ENCODE measurements at places on chromosomes 6 and 20.
A peak's percentile ranks its signal among the peaks of the same experiment; 100 is the strongest.

DNA sequence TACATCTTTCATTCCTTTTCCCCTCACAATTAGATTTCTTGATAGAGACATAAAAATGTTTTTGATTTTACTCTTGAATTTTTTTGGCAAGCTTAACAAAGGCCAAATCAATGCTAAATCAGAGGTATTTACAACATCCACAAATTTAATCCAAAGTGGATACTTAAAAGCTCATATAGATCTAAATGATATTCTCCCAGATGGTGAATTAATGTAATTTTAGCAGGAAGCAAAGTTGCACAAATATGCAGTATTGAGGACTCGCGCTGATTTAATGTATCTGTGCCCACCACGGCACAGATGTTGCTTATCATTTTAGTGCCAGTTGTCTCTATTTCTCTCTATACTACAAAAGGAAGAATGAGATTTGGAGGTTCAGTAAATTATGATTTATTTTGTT, 167.4 kb downstream of the COL19A1 start:
- no peak for DNase-seq

DNA sequence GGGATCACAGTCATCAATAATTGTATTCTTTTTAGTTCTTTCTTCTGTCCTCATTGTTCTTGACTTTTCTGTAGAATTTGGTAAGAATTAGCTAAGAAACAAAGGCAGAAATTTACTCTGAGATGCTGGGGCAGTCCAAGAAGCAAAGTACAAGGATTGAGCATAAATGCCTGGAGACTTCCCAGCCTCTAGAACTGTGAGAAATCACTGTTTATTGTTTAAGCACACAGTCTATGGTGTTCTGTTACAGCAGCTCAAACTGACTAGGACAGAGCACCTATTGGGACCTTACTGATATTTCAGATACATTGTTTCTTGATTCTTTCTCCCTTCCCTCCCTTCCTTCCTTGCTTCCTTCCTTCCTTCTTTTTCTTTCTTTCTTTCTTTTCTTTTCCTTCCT, 192.7 kb upstream of the SLC35B3 start:
- no peak for DNase-seq

DNA sequence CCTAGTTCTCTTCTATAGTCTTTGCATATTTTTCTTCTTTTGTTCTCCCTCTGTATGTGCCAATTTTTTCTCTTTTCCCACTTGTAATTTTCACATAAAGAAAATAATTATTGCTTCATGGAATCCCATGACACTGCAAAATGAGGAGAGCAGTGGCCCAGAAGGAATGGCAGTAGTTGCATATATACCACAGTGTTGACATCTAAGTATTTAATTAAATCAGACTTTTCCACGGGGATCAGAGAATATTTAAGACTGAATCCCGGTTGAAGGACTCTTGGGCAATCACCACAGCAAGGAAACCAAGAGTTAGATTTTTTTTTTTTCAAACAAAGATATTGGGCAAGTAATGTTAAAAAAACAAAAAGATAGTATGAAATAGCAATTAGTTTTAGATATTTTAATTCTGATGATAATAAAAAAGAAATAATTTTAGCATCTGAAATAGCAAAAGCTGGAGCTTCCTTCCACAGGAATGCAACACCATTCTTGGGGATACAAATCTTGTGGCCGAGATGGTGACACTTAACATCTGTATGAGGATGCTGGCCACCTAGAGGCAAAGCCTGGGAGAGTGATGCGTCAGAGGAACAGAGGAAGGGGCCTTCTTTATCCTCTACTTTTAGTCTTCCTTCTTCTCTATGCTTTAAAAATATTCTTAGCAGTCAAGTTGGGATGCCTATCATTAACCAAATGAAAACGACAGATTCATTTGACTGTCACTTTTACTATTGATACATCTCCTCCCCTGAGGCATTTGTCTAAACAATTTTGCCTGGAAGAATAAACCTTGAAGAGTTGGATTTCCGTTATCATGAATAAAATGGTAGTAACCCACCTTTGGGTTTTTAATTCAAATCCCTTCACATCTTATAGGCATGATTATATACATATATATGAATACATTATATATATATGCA, 356.2 kb downstream of the GJA1 start:
- peak; percentile 92 for DNase-seq

GRCh38 chr20:58623579-58624473, 27.3 kb upstream of the STX16 start:
- DNase-seq = peak; percentile 87

DNA sequence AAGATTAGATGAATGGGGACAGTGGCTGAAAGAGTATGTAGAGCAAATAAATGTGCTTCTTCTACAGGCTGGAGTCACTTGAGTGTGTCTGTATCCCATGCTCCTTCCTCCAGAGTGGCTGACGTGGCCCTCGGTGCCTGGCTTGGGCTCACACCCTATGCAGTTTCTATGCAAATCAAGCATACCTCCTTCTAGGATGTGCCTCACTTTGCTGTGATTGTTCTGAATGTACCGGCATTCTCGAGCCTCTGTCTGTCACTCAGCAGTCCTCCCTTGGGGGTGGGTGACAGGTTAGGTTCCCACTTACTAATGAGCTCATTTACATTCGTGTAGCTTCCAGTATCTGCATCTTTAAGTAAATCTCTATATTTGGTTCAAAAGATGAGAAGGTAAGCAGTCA, 55.1 kb upstream of the HDDC2 start:
- no peak for DNase-seq

All from AG10803 (cell line).